ENCODE measurements at places on chromosomes 1 and 21.

DNA sequence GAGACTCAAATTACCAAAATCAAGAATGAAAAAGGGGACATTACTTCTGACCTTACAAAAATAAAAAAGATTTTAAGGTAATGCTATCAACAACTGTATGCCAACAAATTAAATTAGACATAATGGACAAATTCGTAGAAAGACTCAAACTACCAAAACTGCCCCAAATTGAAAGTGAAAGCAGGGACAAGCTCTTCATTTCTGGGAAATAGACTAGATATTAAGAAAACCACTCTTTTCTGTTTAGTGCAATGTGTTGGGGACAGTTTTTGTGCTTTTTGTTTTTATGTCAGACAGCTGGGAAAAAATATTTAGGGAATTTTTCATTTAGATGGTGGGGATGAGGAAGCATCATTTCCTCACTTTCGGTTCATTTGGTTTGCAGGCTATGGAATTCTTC, 4.9 kb upstream of the GBP1 start:
- peak overlapping the region; percentile 80 for H3K4me3 ChIP-seq
- peaks cover 17% of the 10 kb centered on the region for H3K4me1 ChIP-seq
- H3K27ac ChIP-seq = peak overlapping the region; percentile 28
- no peak for DNase-seq

DNA sequence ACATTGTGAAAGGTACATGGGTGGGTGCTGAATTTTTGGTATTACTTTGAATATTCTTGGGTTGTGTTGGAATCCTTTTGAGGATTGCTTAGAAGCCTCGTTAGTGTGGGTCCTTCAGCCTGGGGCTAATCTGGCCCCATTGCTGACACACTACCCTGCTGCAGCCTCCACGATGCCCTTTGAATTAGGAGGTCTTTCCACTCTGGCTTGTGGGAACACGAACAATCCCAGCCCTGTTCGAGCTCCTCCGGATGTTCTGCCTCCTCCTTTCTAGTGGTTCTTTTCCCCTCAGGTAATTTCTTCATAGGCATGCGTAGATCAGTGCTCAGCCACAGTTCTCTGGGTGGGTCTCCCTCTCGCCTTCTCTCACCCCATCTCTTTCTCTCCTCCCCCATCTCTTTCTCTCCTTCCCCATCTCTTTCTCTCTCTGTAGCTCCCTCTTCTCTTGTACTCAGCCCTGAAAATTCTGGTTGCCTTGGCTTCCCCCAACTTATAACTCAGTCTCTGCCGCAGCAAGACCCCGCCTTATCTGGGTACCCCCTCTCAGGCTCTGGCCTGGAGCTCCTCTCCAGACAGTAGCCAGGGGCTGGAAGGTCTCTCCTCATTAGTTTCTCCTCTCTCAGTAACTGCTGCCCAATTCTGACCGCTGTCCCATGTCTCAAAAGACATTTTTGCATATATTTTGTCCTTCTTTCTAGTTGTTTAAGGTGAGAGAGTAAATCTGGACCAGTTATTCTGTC, 46.0 kb upstream of the SLC19A1 start:
- no peak overlapping the region for H3K4me3 ChIP-seq
- H3K27ac ChIP-seq = no peak overlapping the region
- H3K36me3 ChIP-seq = no peaks in the 10 kb centered on the region
- DNase-seq = no peak
- H3K4me1 ChIP-seq = no peaks in the 10 kb centered on the region

- peaks cover 44% of the 10 kb centered on the region for H3K36me3 ChIP-seq
- no peak for DNase-seq
- no peak overlapping the region for H3K27ac ChIP-seq
- no peak overlapping the region for H3K4me3 ChIP-seq
Measured at GRCh38 chr1:10401281-10401680, 2.4 kb downstream of the PGD start.

DNA sequence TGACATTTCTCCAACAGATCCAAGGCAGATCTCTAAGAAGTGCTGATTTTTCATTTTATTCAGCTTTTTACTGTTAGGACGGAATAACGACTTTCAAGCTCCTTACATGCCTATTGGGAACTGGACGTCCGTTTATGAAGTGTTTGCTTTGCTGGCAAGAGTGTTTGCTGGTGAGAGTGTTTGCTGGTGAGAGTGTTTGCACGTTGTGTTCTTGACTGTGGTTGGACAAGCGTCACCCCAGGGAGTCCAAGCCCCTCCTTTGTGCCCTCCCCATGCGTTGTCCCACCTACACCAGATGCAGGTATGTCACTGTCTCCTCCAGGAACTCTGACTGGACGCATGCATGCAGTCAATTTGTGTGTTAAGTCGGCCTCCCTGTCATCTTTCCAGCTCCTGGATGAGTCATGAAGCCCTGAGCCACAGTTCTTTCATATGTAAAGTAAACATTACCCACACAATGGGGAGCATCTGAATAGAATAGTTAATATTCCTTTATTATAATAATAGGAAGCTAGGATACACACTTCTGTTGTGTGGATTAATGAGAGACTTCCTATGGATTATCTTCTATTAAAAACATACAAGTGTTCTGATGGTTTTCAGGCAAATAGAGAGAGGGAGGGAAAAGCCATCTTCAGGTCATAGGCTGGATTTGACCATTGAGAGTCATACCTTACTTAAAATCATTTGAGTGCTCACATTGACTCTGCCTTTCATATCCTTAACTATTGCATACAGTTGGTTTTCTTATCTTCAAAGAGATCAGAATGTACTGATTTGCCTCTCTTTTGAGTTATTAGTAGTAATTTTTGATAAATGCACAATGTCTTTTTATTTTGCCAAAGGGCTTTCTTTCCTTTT, 119.2 kb downstream of the GALNT2 start:
- no peak overlapping the region for H3K4me3 ChIP-seq
- H3K27me3 ChIP-seq = no peaks in the 10 kb centered on the region
- H3K27ac ChIP-seq = no peak overlapping the region

- H3K4me3 ChIP-seq = no peak overlapping the region
- H3K4me1 ChIP-seq = peaks cover 25% of the 10 kb centered on the region
- H3K27me3 ChIP-seq = no peaks in the 10 kb centered on the region
- DNase-seq = no peak
- H3K36me3 ChIP-seq = peaks cover 95% of the 10 kb centered on the region
Measured at GRCh38 chr1:64856553-64856952, 109.8 kb downstream of the JAK1 start.

- no peak overlapping the region for H3K4me3 ChIP-seq
- no peaks in the 10 kb centered on the region for H3K27me3 ChIP-seq
- H3K4me1 ChIP-seq = no peaks in the 10 kb centered on the region
- no peaks in the 10 kb centered on the region for H3K36me3 ChIP-seq
Measured at GRCh38 chr1:68620571-68620970, 123.7 kb upstream of the DEPDC1 start.

DNA sequence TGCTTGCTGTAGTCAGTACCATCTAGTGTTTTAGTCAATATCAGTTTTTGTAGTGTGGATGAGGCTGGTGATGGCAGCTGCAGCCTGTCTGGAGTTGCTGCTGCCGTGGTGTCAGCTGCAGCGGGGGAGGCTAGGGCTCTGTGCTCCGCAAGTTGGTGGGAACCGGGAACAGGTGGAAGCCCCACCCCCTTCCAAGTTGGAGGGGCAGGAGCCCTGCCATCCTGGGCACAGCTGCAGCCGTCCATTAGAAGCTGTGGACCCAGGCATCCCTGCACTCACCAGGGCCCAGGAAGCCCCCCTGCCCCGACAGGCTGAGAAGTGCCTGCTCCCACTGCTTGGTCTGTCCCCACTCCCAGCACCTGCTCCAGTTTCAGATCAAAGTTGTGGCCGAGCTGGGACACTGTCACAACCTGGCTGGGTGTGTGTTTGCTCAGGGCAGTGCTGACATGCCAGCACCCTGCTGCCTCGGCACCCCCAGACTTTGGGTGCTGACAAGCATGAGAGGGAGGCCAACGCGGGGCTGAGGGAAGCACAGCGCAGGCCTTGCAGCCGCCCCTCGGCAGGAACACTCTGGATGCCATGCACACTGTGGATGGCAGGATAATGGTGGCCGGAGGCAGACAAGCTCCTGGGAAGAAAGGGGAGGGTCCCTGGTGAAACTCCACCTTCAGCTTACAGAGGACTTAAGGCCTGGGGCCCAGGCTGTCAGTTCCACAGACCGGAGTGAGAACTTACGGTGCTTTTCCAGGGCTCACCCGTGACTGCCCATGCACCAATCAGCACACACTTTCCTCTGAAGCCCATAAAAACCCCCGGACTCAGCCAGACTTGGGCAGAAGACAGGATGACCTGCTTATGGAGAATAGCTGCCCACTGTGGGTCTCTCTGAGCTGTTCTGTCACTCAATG, 86.9 kb downstream of the ADARB1 start:
- H3K4me3 ChIP-seq = no peak overlapping the region
- H3K4me1 ChIP-seq = peaks cover 25% of the 10 kb centered on the region
- H3K27me3 ChIP-seq = no peaks in the 10 kb centered on the region
- DNase-seq = no peak

- no peaks in the 10 kb centered on the region for H3K36me3 ChIP-seq
- no peaks in the 10 kb centered on the region for H3K4me1 ChIP-seq
- H3K27ac ChIP-seq = no peak overlapping the region
- H3K27me3 ChIP-seq = peaks cover 15% of the 10 kb centered on the region
- H3K4me3 ChIP-seq = no peak overlapping the region
Measured at GRCh38 chr1:17381161-17381560, 9.2 kb downstream of the PADI6 start.

DNA sequence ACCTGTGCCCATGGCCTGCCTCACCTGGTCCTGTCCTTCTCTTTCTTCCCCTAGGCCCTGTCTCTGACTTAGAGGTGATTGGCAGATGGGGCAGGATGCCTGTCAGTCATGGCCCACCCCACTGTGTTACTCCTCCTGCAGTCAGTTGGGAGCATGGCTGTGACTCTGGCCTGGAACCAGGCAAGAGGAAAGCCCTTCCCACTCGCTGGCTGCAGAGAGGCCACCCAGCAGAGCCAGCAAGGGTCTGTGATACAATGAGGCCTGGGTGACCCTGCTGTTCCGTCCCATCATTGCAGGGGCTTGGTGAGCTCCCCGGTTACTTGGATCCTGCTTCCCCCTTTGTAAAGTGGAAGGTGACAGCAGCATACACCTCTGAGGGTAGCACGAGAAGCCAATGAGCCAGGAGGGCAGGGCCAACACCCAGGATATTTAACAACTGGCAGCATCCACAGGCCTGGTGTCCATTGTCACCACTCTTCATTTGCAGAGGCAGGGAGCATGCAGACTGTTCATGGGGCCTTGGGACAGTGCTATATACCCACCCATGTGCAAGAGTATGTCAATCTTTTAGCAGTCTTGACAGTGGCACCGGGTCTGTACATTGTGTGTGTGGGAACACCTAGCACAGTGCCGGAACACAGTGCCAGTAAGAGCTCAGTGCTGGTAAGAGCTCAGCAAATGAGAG, 191.0 kb upstream of the C1orf174 start:
- H3K36me3 ChIP-seq = no peaks in the 10 kb centered on the region
- H3K27ac ChIP-seq = no peak overlapping the region
- no peak for DNase-seq
- H3K4me3 ChIP-seq = no peak overlapping the region

DNA sequence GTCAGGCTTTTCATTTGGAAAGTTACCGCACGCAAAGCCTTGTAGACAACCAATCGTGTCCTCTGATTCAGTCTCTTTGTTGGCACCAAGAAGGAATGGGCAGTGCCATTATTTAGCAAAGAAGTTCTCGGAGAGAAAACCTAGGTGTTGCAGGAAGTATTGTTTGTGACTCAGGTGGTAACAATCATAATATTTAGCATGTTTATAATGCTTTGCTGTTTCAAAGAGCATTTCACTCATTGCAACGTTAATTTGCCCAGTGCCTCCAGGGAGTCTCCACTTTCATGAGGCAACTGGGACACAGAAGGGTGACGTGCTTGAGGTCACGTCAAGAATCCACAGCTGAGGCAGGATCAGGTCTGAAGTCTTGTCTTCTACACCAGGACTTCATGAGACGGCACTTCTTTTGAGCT, 31.4 kb downstream of the STPG1 start:
- peaks cover 28% of the 10 kb centered on the region for H3K4me1 ChIP-seq
- peaks cover 18% of the 10 kb centered on the region for H3K36me3 ChIP-seq
- H3K4me3 ChIP-seq = no peak overlapping the region
- H3K27me3 ChIP-seq = no peaks in the 10 kb centered on the region
- DNase-seq = no peak
- H3K27ac ChIP-seq = no peak overlapping the region

- no peaks in the 10 kb centered on the region for H3K27me3 ChIP-seq
- DNase-seq = peak; percentile 86
- no peaks in the 10 kb centered on the region for H3K36me3 ChIP-seq
- H3K4me3 ChIP-seq = peak overlapping the region; percentile 72
- H3K4me1 ChIP-seq = peaks cover 29% of the 10 kb centered on the region
- no peak overlapping the region for H3K27ac ChIP-seq
Measured at GRCh38 chr1:2205191-2205952, 10.8 kb upstream of the FAAP20 start.

DNA sequence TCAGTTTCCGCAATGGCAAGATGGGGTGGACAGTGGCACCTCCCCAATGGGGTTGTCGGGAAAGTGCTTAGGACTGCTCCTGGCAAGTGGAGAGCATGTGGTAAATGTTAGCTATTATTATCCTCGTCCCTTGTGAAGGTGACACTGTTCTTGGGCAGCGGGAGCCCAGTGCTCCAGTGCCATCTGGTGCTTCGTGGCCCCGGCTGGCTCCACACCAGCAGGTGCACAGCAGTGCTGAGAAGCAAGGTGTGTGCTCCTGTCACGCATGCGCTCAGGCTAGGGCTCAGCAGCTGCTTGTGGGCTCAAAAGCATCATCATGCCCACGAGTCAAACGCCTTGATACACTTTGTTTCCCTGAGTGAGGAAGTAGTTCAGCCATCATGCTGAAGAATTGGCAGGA, 24.9 kb upstream of the KCNC4 start:
- no peaks in the 10 kb centered on the region for H3K36me3 ChIP-seq
- H3K4me3 ChIP-seq = no peak overlapping the region
- no peak for DNase-seq
- no peak overlapping the region for H3K27ac ChIP-seq
- no peaks in the 10 kb centered on the region for H3K4me1 ChIP-seq
- peaks cover 10% of the 10 kb centered on the region for H3K27me3 ChIP-seq

DNA sequence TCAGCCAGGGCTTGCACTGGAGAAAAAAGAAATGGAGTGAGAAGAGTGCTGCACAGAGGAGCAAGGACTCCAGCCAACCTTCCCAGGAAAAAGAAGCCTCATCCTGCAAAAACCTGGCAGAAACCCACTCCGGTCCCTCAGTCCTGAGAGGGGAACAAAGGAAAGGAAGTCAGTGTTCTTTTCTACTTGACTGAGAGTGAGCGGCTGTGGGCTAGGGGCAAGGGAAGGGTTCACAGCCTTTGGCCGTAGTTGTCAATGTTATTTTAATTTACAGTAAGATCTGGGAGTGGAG, 8.9 kb upstream of the GOLT1A start:
- H3K36me3 ChIP-seq = no peaks in the 10 kb centered on the region
- H3K4me1 ChIP-seq = no peaks in the 10 kb centered on the region
- no peak overlapping the region for H3K4me3 ChIP-seq
- H3K27ac ChIP-seq = no peak overlapping the region
- DNase-seq = no peak
